ENCODE measurements at places on chromosomes 2 and 18. TPM values are rescaled to one million over a fixed set of nuclear protein-coding genes. Genes with fewer than 3 reads are reported as not detected.

GRCh38 chr2:216690853-216691741 is 4.3 kb downstream of the IGFBP5 start:
- H3K36me3 ChIP-seq = no peaks in the 10 kb centered on the region
- H3K4me1 ChIP-seq = no peaks in the 10 kb centered on the region
- H3K4me3 ChIP-seq = peak overlapping the region; percentile 64
- H3K27ac ChIP-seq = peak overlapping the region; percentile 82
- peaks cover 82% of the 10 kb centered on the region for H3K27me3 ChIP-seq

DNA sequence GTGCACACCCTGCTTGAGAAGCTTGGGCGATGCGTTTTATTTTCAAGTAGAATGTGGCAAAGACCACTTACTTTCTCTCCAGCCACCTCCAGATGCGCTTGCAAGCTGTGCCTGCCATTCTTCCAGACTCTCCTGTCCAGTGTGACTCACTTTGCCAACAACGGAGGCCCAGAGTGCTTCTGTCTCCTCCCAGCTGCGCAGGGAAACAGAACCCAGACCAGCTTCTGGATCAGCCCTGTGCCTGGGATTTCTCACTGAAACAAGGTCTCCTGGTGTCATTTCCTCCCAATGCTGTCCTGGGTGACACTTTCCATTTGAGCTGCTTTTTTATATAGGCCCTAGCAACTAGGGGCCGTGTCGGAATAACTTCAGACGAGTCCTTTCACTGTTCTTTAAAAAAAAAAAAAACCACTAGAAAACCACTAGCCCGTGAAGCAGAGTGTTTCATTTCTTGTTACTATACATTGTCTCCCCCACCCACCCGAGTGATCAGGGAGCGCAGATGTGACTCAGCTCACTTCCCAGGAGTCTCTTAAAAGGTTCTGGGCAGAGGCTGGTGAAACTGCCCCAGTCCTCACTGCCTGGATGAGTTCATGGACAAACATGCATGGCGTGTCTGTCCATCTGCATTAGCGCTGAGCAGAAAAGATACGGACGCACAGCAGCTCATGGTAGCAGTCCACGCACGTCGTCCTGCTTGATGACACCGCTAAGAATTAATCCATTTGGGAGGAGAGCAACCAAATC is 25.3 kb upstream of the RPL31 start:
- peak overlapping the region; percentile 54 for H3K27ac ChIP-seq
- no peaks in the 10 kb centered on the region for H3K36me3 ChIP-seq
- H3K4me1 ChIP-seq = no peaks in the 10 kb centered on the region
- no peak for DNase-seq
- no peaks in the 10 kb centered on the region for H3K27me3 ChIP-seq

- H3K4me1 ChIP-seq = no peaks in the 10 kb centered on the region
- no peak overlapping the region for H3K27ac ChIP-seq
- H3K36me3 ChIP-seq = no peaks in the 10 kb centered on the region
- no peak overlapping the region for H3K4me3 ChIP-seq
- H3K27me3 ChIP-seq = no peaks in the 10 kb centered on the region
Observed at GRCh38 chr2:40325116-40325515, 126.8 kb downstream of the SLC8A1 start.

DNA sequence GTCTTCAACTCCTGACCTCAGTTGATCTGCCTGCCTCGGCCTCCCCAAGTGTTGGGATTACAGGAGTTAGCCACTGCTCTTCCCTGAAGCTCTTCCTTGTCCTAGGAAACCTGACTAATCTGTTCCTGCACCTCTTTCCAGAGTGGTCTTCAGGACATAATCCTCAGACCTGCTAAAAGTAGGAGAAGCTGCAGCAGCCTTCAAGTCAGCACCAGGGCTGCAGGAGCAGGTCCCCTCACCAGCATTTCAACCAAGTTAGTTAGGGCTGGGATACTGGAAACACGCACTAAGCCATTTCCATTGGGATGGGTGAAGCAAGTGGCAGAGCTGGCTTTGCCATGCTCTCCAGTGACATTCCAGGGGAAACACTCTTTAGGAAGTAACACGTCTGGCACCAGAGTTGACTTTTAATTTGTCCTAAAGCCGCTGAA is 9.9 kb downstream of the NCL start:
- no peak overlapping the region for H3K4me3 ChIP-seq
- no peak for DNase-seq
- H3K27me3 ChIP-seq = no peaks in the 10 kb centered on the region
- no peak overlapping the region for H3K27ac ChIP-seq
- no peaks in the 10 kb centered on the region for H3K4me1 ChIP-seq

DNA sequence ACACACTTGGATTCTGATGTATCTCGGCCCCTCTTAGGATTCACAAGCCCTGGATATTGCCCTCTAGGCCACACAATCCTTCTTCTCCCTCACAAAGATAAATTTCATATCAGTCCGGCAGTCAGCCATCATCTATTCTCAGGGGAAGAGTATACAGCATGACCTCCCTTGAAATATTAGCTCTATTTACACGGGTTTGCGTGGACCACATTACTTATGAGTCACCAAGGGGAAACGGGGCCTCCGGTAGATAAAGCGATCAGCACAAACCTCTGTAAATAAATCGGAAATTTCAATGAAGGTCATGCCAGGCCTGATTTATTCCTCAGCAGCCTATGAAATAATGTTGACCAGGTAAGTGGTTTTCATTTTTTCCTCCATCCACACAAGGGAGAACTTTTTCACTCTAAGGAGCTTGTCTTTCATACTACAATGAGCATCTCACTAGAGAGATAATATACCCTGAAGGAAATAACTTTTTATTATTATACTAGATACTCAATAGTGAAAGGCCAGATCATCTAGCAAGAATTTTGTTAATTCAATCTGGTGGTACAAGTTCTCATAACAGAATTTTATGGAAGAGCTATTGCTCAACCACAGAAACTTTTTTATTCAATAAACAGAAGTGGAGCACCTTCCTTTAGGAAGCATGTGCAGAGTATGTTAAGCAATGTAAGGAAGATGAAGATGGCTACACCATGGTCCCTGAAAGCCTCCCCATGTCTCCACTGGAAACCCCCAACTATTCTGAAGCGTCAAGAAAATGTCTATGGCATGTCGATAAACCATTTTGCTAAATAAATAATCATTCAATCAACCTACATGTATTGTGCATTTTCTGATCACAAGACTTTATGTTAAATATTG is 125.2 kb upstream of the PIK3C3 start:
- H3K27me3 ChIP-seq = no peaks in the 10 kb centered on the region
- H3K4me1 ChIP-seq = no peaks in the 10 kb centered on the region
- no peaks in the 10 kb centered on the region for H3K36me3 ChIP-seq
- H3K4me3 ChIP-seq = no peak overlapping the region

- H3K27ac ChIP-seq = no peak overlapping the region
- H3K36me3 ChIP-seq = no peaks in the 10 kb centered on the region
- DNase-seq = no peak
- no peaks in the 10 kb centered on the region for H3K27me3 ChIP-seq
- H3K4me1 ChIP-seq = no peaks in the 10 kb centered on the region
Observed at GRCh38 chr2:60292242-60292641, 261.2 kb downstream of the BCL11A start.

DNA sequence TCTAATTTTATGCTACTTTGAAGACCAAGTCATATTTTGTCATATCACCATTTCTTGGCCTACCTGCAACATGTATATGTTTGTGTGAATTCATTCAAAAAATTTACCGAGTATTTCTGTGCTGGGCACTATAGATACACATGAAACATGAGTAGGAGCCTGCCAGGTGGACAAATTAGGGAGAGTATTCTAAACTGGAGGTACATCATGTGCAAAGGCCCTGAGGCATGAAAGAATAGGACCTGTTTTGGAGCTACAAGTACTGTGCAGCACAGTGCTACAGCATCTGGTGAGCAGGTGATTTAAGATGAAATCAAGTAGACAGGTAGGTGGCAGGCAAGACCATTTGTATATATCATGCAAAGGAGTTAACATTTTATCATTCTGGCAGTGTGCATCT is 152.9 kb downstream of the MYO3B start:
- H3K27ac ChIP-seq = no peak overlapping the region
- peaks cover 5% of the 10 kb centered on the region for H3K27me3 ChIP-seq
- H3K4me1 ChIP-seq = no peaks in the 10 kb centered on the region
- H3K36me3 ChIP-seq = no peaks in the 10 kb centered on the region

DNA sequence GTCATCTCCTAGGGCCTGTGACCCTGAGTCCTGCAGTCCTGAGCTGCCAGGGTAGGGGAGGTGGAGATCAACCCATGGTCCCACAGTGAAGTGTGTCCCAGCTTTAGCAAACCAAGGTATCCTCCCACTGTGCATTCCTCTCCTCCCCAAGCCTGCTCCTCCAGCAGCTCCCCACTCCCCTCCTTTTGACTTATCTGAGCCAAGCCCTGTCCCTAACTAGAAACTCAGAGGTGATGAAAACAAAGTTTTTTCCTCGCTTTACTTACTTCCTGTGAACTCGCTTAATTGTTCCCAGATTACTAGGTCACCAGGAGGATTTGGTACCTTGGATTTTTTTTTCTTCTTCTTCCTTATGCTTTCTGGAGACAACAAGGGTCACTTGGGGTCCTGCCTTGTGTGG is 80.8 kb downstream of the EHD3 start:
- H3K4me1 ChIP-seq = peaks cover 12% of the 10 kb centered on the region
- H3K27me3 ChIP-seq = no peaks in the 10 kb centered on the region
- H3K4me3 ChIP-seq = no peak overlapping the region
- no peaks in the 10 kb centered on the region for H3K36me3 ChIP-seq

- peak overlapping the region; percentile 49 for H3K4me3 ChIP-seq
- H3K4me1 ChIP-seq = peaks cover 19% of the 10 kb centered on the region
- peaks cover 79% of the 10 kb centered on the region for H3K27me3 ChIP-seq
Observed at GRCh38 chr2:152097801-152098495, 896 bp downstream of the CACNB4 start.

DNA sequence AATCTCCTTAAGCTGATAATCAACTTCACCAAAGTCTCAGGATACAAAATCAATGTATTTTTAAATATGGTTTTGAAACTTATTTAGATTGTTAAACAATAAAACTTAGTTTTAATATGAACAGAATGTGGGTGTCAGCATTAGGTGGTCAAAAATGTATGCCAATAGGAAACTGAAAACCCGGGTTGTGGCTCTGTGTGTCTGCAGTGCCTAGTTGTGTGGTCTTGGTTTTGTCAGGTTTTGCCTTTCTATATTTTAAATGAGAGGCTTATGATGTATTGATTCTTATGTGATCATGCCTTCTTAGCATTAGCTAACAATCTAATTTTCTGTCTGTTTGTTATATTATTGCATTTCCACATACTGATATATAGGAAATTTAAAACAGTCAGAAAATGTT is 227.8 kb downstream of the ZNF407 start:
- no peak for DNase-seq
- H3K27ac ChIP-seq = no peak overlapping the region
- no peaks in the 10 kb centered on the region for H3K36me3 ChIP-seq
- H3K4me3 ChIP-seq = no peak overlapping the region
- H3K27me3 ChIP-seq = no peaks in the 10 kb centered on the region

DNA sequence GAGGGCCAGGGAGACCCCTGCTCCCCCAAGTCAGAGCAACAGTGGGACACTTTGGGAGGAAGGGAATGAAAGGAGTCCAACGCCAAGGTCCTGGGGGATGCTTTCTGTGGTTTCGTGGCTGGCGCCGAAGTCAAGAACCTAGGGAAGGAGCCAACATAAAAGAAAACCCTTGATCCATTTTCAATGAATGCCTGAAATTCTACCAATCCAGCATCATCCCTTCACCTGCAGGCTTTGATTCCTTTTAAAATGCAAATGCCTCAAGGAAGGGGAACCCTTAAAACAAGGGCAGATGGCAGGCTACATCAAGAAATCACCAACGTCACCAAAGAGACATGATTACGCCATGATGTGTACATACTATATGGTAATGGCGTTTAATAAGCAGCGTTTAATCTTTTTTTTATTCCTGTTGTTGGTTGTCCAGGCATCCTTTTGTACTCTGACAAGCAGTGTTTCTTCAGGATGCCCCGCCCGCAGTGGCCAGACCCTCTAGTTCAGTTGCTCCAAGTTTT is 123.3 kb upstream of the SLC1A4 start:
- no peak overlapping the region for H3K27ac ChIP-seq
- no peak for DNase-seq
- H3K36me3 ChIP-seq = no peaks in the 10 kb centered on the region
- no peaks in the 10 kb centered on the region for H3K27me3 ChIP-seq
- peak overlapping the region; percentile 72 for H3K4me3 ChIP-seq
- H3K4me1 ChIP-seq = no peaks in the 10 kb centered on the region

DNA sequence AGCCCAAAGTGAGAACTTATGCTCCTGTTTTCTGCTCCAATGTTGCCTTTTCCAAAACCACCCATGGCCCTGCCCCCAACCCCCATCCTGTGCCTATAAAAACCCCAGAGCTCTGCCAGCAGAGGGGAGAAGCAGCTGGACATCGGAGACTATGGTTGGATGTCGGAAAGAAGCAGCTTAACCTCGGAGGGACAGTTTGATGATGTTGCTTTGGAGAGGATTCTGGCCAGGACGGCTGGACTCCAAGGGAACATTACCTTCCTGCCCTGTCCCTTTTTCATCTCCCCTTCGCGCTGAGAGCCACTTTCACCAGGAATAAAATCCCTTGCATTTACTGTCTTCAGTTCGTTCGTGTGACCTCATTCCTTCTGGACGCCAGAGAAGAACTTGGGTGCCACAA is 158.4 kb downstream of the PTPRM start:
- H3K27me3 ChIP-seq = no peaks in the 10 kb centered on the region
- H3K4me3 ChIP-seq = no peak overlapping the region
- DNase-seq = no peak
- H3K27ac ChIP-seq = no peak overlapping the region

DNA sequence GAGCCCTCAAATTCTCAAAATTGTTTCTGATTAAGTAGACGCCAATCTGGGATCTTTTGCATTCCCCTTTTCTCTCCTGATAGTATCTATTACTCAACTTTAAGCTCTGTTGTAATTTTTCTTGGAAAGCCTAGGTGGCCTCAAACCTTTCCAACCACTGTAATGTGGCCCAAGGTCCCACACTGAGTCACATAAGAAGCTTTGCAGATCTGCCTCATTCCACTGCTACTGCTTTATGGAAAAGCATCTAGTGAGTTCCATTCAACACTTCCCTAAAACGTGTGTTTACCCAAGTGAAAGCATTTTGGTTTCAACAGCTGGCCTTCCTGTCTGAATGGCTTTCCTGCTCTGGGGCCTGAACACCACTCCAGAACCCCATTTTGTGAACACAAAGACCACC is 493.6 kb upstream of the SPHKAP start:
- no peaks in the 10 kb centered on the region for H3K36me3 ChIP-seq
- no peak for DNase-seq
- H3K27me3 ChIP-seq = no peaks in the 10 kb centered on the region
- H3K27ac ChIP-seq = no peak overlapping the region
- no peaks in the 10 kb centered on the region for H3K4me1 ChIP-seq
- H3K4me3 ChIP-seq = no peak overlapping the region

- H3K27me3 ChIP-seq = no peaks in the 10 kb centered on the region
- no peak overlapping the region for H3K27ac ChIP-seq
- no peak for DNase-seq
- H3K36me3 ChIP-seq = no peaks in the 10 kb centered on the region
- H3K4me3 ChIP-seq = no peak overlapping the region
- no peaks in the 10 kb centered on the region for H3K4me1 ChIP-seq
Observed at GRCh38 chr2:2234398-2235195, 96.5 kb downstream of the MYT1L start.

Gene SLC25A52
- not detected for total RNA-seq

Gene MYO1B
- 17.9 TPM for total RNA-seq

Gene KLHL30
- total RNA-seq = not detected

Gene IMPACT
- 16.2 TPM for total RNA-seq

Gene CYP26B1
- total RNA-seq = 1.5 TPM

Gene COLEC11
- not detected for total RNA-seq
